CD14-positive monocyte (primary cell): ENCODE measurements at places on chromosomes 16 and 17.

DNA sequence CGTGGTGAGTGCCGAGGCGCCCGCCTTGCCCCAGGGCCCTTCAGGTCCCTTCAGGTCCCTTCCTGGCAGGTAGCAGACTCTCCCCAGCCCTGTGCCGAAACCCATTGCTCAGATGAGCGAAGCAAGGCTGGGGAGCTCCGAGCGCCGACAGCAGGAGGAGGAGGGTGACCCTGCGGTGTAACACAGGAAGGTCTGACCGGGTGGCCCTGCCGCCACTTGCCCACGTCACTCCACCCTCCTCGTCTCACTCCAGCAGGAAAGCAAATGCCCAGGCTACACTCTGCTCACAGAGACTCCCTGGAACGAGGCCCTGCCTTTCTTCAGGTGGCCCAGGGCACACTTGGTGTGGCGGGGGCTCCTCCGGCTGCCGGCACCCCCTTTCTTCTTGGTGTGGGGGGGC lies 57.2 kb downstream of the ACTG1 start:
- DNase-seq = no peak

DNA sequence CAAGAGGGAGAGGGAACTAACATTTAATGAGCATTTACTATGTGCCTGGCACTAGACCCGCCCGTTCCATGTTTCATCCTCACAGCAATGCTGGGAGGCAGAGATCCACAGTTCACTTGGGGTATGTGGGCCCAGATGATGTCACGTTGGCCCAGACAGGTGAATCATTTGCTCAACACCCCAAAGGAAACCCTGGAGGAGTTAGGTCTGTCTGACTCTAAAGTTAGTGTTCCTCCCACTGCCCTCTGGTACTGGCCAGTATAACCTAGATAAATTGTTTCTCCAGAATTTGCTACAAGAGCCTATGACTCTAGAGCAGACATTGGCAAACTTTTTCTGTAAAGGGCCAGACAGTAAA lies 164.6 kb downstream of the VPS53 start:
- DNase-seq = no peak

DNA sequence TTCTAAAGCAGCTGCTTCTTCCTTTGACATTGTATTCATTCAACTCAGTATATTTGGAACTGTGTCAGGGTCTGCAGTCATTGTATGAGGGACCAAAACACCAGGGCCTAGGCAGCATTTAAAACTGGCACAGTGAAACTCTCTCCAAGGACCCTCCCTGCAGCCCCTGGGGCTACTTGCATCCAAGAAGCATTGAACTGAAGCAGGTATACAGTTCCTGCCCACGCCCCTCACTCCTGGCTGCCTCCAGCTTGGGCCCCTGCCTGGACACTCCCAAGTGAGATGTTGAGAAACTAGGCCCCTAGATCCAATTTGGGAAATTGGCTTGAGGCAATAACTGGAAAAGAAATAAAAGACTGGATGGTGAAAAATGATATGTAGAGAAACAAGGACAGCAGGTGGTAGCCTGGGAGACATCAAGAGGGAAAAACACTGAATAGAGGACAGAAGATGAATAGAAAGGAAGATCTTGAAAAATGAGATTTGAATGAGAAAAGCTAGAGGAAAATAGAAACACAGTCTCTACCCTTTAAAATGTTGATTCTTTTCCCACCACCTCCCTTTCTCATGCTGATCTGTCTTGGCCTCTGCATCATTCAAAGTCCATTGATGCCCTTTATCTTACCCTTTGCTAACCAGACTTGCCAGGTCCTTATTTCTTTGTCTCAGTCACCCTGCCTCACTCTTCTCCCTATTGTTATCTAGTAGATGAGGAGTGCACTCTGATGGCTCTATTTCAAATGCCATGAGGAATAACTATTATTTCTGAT lies 368.8 kb upstream of the CDH8 start:
- no peak for DNase-seq

GRCh38 chr17:77608431-77608830 lies 350.1 kb upstream of the TNRC6C start:
- DNase-seq = no peak

DNA sequence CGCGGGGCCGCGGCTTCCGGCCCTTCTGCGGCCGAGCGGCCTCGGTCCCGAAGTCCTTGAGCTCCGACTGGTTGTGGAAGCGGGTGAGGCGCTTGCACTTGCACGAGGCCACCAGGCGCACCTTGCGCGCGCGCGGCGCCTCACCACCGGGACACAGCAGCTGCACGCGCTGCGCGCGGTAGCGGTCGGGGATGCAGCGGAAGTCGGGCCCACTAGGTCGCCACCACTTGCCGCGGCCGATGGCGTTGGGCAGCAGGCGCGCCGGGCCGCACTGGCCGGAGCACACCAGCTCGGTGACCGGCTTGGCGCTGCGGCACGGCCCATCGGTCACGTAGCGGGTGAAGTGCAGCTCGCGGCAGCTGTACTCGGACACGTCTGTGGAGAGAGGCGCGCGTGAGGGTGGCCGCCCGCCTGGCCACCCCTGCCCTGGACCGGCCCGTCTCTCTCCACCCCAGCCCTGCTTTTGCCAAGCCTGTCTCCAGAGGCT lies 3.2 kb downstream of the SOST start:
- peak; percentile 13 for DNase-seq

DNA sequence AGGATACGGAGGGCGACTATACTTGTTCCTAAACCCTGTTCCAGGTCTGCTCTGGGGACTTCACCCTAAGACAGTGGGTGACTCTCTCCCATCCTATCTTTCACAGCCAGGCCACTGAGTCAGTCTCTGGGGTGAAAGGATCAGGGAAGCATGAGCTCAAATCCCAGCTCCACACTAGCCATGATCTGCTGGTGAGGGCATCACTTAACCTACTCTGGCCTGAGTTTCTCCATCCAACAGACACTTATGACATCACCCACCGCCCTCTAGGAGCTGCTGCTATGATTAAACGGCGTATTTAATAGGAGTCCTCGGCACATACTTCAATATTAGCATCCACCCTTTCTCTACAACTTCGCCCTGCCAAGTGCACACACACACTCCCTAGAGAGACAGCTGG lies 10.1 kb downstream of the GAST start:
- no peak for DNase-seq

- DNase-seq = no peak
These were observed 171.9 kb downstream of the ENGASE start for GRCh38 chr17:79246225-79247190.

GRCh38 chr16:48503779-48504178 lies 106.2 kb downstream of the N4BP1 start:
- no peak for DNase-seq

DNA sequence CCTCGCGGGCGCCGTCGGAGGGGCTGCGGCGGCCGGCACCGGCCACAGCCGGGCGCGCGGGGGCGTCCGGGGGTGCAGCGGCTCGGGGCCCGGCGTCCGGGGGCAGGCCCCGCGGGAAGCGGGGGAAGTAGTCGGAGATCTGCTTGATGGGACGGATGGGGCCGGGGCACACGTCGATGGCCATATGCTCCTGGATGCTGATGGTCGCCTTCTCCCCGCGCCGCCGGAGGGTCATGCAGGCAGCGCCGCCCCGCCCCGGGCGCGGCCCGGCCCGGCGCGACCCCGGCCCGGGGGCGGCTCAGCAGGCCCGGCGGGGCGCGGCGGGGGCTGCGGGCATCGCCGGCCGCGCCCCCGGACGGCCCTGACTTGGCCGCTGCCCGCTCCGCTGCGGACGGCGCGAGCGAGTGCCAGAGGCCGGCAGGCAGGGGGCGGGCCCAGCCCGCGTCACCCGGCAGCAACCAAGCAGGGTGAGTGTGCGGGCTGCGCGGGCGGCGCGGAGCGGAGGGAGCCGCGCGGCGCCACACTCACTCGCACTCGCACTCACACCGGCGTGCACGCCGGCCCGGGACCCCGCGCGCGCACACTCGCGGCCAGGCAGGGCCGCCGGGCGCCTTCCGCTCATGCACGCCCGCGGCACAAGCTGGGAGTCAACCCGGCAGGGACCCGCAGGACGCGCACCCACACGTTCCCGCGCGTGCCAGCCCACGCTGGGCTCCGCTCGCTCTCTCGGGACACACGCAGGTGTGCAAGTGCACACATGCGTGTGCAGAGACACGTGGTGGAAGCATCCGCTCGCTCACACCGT lies at the start of gene DOC2B:
Gene DOC2B, minus strand, starts transcription at position 406 of the 805 bp plus-strand sequence. Its CDS starts 171 bp downstream, at position 235.
- peak; percentile 39 for DNase-seq

DNA sequence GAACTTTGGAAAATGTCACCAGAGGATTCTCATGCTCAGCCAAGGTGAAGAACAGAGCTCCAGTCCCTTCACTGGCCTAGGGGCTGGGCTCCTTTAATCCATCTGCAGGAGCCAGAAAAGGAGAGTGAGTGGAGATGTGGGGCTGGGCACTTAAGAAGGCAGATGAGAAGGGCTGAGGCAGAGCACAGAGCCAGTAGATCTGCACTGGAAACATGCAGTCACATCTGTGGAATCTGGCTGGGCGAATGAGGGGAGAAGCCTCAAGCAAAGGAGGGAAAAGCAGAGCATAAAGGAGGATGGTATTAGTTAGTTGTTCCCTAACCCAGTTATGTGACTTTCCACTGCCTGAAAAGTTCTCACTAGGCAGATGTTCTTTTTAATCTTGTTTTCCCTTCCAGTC lies 50.4 kb upstream of the BCAR1 start:
- DNase-seq = no peak

GRCh38 chr16:1093284-1094123 lies 2.5 kb downstream of the C1QTNF8 start:
- DNase-seq = no peak
